ENCODE measurements at places on chromosomes 7 and 10.

DNA sequence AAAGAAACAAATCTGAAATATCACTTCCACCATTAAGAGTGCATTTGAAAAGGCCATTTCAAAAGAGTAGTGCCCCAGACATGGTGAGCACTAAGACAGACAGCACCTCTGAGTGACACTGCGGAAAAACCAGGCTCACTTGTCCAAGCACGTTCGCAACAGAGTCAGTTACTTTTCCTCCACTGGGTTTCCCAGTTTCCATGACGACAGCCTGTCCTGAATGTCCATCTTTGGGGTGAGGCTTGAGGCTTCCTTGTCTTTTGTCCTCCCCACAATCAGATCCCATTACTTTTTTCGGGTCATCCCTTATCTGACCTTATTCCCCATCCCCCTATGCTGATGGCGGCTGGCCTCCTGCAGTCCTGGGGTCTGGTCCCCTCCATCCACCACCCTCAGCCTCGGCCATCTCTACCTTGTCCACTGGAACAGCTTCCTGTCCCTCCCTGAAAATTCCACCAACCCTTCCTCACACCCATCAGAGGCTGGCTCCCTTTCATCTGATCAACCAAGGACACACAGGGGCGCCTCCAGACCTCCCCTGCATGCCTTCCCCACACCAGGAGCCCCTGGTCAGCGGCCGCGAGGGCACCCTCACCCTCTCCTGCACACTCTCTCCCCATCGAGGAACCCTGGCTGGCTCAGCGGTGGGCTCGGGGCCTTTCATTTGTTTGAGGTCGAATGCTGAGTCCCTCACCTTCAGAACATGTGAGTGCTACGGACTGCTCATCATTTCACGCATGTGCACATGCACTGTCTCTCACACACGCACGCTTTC is 363.6 kb downstream of the DNAJB6 start:
- H3K36me3 ChIP-seq = no peaks in the 10 kb centered on the region
- H3K4me3 ChIP-seq = no peak overlapping the region
- DNase-seq = no peak
- no peak overlapping the region for H3K27ac ChIP-seq

DNA sequence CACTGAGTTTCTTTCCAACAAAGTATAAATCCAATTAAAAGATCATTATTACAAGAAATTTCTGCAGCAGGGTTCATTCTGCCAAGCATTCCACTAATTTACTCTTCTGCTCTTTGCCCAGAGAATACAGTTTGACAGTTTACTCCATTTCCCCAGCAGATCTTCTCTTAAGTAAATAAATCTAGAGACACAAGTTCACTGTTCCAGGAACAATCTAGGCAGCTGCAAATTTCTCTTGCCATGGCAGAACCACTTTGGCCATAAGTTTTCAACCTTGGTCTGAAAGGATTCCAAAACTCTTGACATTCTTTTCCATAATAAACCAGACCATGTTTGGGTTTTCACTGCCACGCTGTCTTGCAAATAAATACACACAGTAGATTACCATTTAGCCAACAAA is 11.5 kb downstream of the RGS10 start:
- H3K4me1 ChIP-seq = no peaks in the 10 kb centered on the region
- no peaks in the 10 kb centered on the region for H3K36me3 ChIP-seq

- H3K4me1 ChIP-seq = peaks cover 11% of the 10 kb centered on the region
- no peak for DNase-seq
- no peaks in the 10 kb centered on the region for H3K36me3 ChIP-seq
- no peak overlapping the region for H3K4me3 ChIP-seq
- no peak overlapping the region for H3K27ac ChIP-seq
- H3K27me3 ChIP-seq = no peaks in the 10 kb centered on the region
Observed at GRCh38 chr10:96082748-96083147, 39.4 kb downstream of the CCNJ start.

- peak; percentile 40 for DNase-seq
- H3K4me1 ChIP-seq = peaks cover 16% of the 10 kb centered on the region
- no peaks in the 10 kb centered on the region for H3K36me3 ChIP-seq
- no peaks in the 10 kb centered on the region for H3K27me3 ChIP-seq
- no peak overlapping the region for H3K4me3 ChIP-seq
- H3K27ac ChIP-seq = peak overlapping the region; percentile 88
Observed at GRCh38 chr10:33800545-33800944, 466.1 kb upstream of the NRP1 start.

DNA sequence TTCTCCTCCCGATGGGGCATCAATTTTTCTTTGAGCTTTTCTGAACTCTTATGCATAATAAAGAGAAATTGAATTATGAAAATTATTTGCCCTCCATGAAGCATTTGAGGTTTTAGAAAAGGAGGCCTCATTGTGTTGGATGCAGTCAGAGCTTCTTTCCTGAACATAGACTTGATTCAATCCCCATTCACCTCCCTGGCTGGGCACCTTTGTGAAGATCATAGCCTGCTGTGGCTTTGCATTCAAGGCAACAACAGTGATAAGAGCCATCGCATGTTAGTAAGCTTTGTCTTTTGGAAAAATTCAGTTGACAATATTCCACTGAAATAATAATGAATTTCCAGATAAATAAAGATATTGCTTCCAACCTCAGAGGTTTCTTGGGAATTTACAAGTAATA is 87.1 kb downstream of the TRIL start:
- H3K36me3 ChIP-seq = no peaks in the 10 kb centered on the region
- no peak for DNase-seq
- peaks cover 6% of the 10 kb centered on the region for H3K27me3 ChIP-seq
- no peak overlapping the region for H3K27ac ChIP-seq
- no peaks in the 10 kb centered on the region for H3K4me1 ChIP-seq

DNA sequence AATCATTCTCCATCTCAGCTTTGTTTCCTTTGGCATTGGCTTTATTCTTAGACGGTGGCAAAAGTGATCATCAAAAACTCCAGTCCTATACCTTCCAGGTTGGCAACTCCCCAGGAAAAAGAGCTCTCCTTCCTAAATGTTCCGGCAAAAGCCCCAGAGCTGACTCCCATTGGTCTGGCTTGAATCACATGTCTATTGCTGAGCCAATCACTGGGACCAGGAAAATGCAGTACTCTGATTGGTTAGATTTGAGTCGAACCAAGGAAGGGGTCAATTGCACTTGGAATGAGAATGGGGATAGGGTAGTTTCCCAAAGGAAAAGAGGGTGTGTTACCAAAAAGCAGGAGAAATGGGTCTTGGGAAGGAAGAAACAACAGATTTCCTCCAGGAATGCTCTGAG is 22.3 kb downstream of the LEP start:
- H3K4me1 ChIP-seq = peaks cover 13% of the 10 kb centered on the region
- H3K27me3 ChIP-seq = peaks cover 66% of the 10 kb centered on the region
- H3K4me3 ChIP-seq = no peak overlapping the region
- no peak for DNase-seq
- no peaks in the 10 kb centered on the region for H3K36me3 ChIP-seq

DNA sequence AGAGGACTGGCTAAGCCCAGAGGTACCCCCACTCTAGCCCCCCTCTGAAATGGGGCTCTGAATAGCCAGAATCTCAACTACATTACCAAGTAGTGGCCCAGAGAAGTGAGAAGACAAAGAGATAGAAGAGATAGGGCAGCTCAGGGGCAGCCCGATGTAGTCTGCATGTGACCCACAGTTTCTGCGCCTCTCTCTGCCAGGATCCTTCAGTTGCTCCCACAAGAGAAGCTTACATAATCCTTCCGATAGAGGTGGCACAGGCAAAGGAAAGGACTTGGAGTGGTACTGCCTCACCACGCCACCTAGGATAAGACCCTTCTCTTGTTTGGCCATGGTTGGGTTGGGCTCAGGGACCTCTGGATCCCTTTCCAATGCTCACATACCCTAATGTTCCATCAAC is 5.4 kb upstream of the PDE1C start:
- H3K4me1 ChIP-seq = peaks cover 88% of the 10 kb centered on the region
- no peak overlapping the region for H3K4me3 ChIP-seq
- H3K27me3 ChIP-seq = peaks cover 7% of the 10 kb centered on the region
- H3K27ac ChIP-seq = peak overlapping the region; percentile 94

Measured in left ventricle myocardium inferior (tissue), 1 donor.